ENCODE measurements at places on chromosomes 4 and X.

- no peak for DNase-seq
These were observed 22.9 kb upstream of the FRMPD4 start for GRCh38 chrX:12115377-12115776.

DNA sequence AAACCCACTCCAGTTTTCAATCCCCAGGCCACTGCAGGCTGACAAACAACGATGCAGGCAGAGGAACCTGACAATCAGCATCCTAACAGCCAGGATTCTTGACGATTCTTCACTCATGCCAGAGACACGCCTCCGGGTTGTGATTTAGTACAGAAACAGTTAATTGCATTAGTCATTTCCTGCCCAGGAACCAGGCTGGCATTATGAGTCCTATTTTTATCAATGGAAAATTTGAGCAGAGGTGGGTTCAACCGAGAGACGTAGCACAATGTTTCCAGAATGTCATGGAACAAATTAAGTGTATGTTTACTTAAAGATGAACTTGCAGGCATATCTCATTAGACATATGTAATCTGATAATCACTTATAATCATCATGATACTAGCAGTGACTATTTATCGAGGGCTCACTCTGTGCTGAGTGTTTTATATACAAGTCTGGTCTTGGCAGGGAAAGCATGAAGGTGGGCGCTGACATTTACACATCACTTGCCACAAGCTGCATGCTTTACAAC, 159.7 kb downstream of the NSUN7 start:
- DNase-seq = no peak

DNA sequence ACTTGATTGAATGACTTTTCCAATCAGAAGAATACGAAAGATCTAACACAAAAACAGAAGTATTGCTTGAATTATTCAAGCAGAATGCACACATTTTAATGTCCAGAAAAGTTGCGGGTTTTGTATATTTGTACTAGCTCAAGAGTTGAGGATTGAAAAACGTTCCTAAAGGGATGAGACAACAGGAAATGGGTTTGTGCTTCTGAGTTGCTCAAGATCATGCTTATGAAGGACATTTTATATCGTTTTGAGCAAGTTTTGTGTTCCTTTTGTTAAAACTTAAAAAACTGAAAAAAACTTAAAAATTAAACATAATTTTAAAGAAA, 353 bp upstream of the SMIM10 start:
- no peak for DNase-seq

DNA sequence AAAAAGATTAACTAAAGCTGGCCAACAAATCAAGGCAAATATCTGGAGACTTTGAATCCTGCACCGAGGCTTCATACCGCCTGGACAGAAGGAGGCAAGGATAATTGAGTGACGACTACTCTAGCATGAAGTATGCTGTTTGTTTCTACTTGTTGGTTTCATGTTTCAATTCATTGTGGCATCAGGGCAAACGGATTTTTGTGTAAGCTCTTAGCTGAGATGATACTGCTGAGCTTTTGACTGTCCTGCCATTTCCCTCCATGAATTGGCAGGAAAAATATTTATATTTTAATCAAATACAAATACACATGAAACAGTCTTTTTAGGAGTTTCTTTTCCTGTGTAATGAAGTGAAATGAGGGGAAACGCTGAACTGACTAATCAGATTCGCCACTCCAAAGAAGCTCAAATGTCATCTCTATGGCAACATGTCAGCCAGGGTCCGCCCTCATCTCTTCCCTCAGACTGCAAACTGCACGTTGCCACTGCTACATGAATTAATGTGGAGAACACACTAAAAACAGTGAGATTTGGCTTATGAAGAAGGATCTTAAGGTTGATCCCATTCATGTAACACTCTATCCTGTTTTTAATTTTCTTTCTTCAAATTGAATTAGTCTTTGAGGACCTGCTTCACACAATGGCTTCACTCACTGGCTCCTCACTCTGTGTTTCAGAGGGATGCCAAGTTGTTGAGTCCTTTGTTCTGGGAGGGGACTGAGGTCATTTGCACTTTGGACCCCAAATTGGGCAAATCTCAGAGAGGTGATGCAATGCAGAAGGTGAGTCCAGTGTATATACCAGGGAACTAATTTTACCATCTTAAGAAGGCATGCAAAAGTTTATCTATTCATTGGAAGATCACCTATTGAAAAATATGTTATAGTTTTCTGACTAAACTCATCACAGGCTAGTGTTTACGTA, 149.6 kb upstream of the MID1 start:
- DNase-seq = no peak

- no peak for DNase-seq
These were observed 36.4 kb upstream of the MAMLD1 start for GRCh38 chrX:150326541-150327247.

DNA sequence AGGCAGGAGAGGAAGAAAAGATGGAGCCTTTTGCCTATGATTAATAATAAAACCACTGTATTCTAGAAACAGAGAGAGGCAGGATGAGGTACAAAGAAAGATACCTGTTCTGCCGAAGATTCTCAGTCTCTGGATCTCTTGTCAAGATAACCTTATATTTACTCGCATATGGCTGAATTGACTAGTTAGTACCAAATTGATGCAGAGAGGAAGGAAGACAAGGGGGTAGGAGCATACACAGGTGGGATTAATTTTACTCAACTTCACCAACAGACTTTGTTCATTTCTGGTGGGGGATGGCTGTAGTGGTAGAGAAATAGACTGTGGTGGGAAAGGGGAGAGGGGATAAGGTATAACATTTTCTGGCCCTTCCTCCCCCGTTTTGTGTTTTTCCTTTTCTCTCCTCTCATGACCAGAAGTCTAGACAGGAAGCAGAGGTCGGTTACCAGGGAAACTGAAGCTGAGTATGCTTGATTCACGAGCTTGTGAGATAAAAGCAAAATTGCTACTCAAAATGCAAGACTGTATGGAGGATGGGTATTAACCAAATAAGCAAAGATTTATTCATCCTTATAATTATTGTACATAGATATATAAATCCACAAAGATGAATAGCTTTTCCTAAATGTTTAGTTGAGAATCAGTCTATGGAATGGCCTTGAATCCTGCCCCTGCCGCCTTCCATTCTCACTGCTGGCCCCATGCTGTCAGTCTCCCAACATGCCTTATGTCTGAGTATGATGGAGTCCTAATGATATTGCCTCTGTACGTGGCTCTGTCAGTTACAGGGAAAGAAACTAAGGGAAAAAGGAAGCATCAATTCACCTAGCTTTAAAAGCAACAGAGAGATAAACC, 17.8 kb upstream of the PAGE2B start:
- DNase-seq = no peak

GRCh38 chr4:184833046-184833838, 7.5 kb upstream of the ACSL1 start:
- DNase-seq = no peak

- no peak for DNase-seq
These were observed 31.1 kb downstream of the MAML3 start for GRCh38 chr4:140122891-140123290.

GRCh38 chr4:38860788-38861424, 4.3 kb upstream of the TLR6 start:
- DNase-seq = no peak

DNA sequence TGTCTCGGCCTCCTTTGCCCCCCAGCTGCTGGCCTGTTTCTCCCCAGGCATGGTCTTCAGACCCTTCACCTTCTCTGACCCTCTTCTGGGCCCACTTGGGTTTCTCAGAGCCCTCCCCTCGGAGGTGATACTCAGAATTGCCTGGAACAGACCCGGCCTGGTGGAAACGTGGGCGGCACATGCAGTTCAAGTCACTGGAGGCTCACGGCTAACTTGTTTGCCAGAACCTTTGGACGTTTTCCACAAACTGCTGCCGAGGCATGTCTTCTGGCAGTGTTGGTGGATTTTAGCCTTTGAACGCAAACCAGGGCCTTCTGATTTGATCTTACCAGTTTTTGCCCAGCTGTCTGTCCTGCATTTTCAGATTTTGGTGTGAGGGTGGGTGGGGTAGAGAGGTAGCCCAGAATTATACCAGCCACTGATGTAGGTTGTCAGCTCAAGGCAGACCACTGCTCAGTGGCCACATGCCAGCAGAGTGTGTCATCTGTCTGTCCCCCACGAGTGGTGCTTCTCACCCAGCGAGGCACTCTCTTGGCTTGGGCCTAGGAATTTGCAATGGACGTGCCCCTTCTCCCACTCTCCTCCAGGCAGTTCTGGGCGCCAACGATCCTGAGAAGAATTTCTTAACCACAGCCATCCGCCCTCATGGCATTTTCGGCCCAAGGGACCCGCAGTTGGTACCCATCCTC, 32.5 kb upstream of the ZNF185 start:
- no peak for DNase-seq

- DNase-seq = no peak
These were observed 146.8 kb downstream of the USP46 start for GRCh38 chr4:52512291-52512690.
